ENCODE measurements at places on chromosomes 5 and 9.

GRCh38 chr5:124414973-124415372 lies 331.5 kb downstream of the ZNF608 start:
- DNase-seq: no peak

DNA sequence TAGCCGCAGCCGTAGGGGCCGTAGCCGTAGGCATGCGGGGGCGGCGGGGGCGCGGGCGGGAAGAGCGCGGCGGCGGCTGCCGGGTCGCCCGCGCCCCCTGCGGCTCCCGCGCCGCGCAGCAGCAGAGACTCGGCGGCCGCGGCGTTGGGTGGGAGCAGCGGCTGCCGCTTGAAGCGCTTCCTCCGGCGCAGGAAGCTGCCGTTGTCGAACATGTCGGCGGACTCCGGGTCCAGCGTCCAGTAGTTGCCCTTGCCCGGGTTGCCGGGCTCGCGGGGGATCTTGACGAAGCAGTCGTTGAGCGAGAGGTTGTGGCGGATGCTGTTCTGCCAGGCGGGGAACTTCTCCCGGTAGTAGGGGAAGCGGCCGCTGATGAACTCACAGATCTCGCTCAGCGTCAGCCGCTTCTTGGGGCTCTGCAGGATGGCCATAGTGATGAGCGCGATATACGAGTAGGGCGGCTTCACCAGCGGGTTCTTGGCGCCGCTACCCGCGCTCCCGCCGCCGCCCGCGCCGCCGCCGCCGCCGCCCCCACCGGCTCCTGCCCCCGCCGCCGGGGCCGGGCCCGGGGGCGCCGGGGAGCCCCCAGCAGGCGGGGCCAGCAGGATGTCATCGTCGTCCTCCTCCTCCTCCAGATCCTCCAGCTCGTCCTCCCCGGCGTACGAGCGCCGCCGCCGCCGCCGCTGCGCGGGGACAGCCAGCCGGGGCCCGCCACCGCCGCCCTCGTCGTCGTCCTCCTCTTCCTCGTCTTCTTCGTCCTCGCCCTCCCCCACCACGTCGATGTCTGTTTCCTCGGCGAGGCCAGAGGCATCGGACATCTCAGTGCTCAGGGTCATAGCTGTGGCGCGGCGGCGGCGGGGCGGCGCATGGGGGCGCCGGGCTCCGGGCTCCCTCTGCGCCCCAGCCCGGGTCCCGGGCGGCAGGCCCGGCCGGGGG lies 781 bp downstream of the FOXD1 start:
- DNase-seq: no peak

GRCh38 chr5:56076486-56076885 lies 81.7 kb upstream of the IL6ST start:
- no peak for DNase-seq

DNA sequence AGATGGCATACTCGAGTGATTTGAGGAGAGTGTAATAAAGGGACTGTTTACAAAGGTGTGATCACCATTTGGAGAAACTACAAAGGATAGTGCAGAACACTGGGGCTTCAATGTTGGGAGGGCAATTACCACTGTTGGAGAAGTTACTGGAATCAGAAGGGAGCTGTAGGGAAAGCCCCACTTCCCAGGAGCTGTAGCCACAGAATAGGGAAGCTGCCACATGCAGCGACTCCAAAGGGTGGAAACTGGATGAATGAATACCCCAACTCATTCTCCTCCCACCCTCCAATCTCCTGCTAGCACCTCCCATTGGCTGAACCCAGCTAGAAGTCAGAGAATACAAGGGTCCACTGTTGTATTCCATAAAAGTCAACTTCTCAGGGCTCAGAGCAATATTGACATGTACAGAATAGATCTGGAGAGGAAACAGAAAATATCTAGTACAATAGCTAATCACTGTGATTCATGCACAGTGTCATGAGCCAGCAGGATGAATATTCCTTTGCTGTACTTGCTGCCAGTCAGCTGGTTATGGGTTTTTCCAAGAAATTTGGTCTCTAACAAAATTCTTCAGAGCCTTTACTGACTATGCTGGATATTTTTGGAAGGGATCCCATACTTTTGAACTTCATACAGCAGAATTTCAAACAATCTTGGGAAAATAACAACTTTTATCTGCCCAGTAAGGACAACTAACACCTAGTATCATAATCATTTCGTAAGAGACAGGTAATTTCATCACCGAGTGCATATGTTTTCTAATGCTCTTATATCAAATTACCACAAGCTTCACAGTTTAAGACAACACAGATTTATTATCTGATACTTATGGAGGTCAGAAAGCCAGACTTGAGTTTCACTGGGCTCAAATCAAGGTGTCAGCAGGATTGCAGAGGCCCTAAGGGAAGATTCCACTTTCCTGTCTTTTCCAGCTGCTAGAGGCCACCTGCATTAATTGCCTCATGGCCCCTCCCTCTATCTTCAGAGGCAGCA lies 39.6 kb downstream of the PDCD1LG2 start:
- no peak for DNase-seq

DNA sequence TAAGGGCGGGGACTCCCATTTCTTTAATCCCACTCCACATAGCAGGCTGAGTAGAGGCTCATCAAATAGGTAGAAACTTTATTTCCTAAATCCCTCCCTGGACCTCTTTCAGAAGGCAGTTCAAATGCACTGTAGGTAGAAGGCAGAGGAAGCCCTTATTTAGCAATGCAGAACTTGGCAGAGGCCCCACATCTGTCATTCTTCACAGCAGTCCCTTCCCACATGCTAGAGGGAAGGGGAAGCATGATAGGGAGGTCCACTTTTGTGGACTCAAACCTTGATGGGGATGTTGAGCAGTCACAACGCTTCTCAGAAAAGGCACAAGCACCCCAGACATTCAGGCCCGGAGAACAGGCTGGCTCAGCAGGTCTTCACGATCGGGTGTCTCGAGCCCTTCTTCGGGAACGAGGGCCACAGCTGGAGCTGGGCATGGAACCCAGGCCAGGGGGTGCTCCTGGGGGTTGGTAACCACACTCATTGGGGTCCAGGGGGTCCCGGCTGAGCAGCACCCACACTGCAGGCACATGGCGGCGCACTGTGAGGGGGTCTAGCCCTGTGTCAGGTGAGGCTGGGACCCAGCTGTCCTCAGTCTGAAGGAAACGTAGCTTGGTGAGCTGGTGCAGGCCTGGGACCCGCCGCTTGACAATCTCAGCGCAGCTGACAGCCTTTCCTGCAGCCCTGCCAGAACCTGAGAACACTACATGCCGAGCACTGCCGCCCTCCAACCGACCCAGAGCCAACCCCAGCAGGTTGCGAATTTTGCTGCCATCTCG lies 1.3 kb downstream of the RPP25L start:
- no peak for DNase-seq

- DNase-seq: no peak
Measured at GRCh38 chr9:38263532-38263931, 129.0 kb upstream of the ALDH1B1 start.

DNA sequence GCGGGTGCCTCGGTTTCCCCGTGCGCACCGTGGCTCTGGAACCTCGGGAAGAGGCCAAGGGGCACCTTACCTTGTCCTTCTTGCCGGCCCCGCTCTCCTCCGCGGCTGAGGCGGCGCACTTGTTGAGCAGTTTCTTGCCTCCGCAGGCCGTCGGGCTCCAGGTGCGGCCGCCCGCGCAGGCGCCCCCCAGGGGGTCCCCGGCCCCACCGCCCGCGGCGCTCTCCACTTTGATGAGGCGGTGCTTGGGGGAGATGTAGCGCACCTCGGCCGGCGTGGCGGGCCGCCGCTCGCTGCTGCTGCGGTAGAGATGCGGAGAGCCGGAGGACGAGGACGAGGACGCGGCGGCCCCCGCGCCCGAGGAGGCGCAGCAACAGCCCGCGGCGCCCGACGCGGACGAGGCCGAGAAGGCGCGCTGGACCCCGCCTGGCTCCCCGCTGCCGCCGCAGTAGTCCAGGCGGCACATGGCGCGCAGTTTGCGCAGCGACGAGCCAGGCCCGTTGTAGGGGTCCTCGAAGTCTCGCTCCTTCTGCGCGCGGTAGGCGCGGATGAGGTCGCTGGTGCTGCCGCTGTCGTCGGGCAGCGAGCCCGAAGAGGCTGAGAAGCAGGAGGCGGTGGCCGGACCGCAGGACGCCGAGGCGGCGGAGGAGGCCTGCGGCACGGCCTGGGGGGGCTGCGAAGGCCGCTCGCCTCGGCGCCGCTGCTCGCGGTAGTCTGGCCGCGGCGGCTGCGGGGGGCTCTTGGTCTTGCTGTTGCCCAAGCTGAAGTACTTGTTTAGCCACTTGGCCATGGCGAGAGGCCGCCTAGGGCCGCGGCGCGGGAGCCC lies 957 bp downstream of the SHB start:
- DNase-seq: no peak

GRCh38 chr5:59021837-59022514 lies 439.1 kb downstream of the RAB3C start:
- no peak for DNase-seq

DNA sequence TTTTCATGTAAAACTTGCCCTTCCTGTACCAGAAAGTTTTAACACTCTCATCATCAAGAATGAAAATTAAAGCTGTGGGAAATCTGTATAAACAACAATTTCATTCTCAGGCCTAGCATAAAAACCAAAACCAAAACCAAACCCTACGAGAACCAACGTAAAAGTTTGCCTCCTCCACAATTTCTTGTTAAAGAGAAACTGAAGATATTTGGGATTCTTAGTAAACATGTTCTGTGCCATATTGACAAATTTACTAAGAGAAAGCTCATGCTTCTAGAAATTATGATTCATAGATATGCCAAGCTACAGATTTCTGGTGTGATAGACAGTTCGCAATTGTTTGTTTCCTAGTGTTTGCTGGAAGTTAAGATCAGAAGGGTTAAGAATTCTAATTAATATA lies 801.0 kb upstream of the NUDT12 start:
- no peak for DNase-seq

DNA sequence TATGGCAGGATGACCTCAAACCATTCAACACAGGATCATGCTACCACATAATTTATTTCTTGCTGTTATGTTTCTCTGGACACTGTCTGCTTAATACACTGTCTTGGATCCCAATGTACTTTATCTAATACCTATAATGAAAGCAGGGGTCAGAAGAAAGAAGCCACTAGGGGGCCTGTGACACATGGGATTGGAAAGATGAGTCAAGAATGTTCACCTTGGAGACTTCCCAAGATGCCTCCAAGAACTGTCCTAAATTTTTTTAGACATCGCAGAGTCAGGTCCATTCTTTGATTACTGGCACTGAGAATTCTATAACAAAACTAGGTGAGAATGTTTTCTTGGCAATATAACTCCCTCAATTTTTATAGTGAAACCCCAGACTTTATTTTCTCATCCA lies 305.8 kb upstream of the SMARCA2 start:
- no peak for DNase-seq

DNA sequence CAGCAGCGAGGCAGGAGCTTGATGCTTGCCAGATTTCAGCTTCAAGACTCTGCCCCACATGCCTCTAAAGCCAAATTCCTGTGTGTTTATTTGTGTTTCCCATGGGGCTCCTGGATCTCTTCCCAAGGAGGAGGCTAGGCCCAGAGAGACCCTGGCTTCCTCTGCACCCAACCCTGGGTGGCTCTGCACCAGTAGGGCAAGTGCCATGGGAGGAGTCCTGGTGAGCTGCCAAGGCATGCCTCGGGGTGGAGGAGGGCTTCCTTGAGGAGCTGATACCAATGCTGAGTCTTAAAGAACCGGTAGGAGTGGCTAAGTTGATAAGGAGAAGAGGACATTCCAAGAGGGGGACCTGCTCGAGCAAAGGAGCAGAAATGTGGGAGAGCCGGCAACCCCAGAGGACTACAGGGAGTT lies 6.8 kb upstream of the TIFAB start:
- DNase-seq: no peak

GRCh38 chr9:86925686-86926085 lies 21.6 kb downstream of the GAS1 start:
- no peak for DNase-seq

DNA sequence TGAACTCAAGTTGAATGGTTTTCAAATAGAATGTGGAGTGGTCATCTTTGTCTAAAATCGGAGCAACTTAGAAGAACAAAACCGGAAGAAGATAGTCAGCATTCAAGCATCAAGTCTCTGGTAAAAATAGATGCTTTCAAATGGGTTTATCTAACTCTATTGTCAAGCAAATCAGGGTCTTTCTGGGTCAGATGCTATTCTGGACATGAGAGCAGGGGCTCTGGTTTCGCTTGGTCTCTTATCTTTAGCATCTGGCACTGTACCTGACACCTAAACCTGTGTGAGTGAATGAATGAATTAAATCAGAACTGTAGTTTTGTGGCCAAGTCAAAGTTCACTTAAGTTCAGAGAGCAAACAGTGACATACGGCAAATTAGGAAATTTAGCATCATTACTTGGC lies 173.5 kb downstream of the SLIT3 start:
- DNase-seq: no peak

DNA sequence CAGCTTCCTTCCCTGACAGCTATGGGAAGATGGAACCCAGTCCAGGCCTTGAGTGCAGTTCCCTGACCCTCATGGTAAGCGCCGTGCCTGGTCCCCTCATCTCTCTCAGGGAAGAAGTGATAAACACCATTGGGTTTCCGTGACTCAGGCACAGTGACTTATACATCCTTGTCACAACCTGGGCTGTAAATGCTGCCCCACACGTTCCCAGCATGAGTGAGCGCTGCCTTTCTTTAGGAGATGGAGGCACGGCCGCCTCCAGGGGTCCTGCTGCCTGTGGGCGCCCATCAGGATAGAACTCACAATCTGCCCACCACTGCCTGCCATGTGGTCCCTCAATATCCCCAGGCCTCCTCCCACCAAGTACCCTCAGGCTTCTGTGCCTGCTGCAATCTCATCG lies 8.3 kb upstream of the NKD2 start:
- DNase-seq: no peak

DNA sequence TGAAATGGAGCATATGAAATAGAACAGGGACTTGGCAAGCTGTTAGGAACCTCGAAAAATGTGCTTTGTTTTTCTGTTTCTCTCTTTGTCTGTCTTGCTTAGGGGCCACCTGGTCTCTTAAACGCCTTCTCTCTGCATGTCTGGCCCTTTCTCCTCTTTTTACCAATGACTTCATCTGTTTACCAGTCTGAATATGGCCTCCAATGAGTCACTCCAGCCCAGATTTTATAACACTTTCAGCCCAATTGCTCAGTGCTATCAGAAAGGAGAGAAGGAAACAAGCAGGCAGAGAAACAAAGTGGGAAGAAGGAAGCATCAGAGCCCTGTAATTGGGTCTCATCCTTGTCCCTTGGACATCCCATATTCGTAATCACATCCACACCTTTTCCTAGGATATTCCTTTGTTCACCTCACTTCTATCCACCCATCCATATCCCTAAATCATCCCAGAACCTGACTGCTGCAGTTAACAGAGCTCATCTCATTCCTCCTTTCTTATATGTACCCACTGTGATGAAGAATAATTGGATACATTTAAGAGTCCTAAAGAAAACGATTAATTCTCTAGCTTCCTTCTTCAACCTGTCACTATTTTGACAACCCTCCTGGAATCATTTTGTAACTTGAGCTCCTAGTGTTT lies 151.8 kb upstream of the GPR151 start:
- DNase-seq: no peak
